Head of caudate nucleus (tissue), 42 donors: ENCODE measurements at places on chromosomes 12 and 14.

DNA sequence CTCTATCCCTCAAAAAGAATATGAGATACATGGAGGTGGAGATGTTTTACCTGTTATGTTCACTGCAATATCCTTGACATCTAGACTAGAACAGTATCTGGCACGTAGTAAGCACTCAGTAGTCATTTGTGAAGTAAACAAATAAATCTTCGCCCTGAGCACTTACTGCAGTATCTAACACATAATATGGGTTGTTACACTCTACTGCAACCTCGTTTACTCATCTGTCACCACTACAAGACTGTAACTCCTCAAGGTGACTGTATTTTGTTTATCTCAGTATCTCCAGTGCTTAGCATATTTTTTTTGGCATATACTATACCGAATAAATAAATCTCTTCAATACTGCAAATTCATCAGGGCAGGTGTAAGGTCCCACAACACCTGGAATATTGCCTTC is 66.1 kb downstream of the WASHC3 start:
- no peak for DNase-seq

- DNase-seq: no peak
Measured at GRCh38 chr12:99752740-99753139, 105.2 kb downstream of the GARIN6 start.

GRCh38 chr14:101019990-101020710 is 116.6 kb upstream of the RTL1 start:
- no peak for DNase-seq

DNA sequence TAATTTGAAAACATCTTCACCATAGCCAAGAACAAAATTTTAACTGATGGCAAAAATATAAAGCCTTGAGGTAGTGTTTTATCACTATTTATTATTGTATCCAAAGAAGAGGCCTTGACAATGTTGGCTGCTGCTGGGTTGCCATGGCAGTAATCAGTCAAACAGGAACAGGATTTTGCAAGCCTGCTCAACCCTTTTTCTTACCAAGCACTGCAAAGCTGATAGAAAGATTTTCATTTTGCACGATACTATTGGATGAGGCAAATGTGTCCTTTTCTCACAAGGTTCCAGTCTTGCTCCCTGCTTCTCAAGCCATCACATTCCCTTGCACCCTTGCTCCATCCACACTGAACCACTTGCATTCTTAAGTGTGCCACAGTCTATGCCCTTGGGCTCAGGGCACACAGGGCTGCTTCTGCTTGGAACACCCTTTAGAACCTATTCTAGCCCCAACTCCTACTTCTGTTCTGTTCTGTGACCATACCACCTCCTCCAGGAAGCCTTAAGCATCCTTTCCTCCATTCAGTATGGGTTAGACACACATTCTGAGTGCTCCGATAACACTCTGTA is 76.5 kb upstream of the AMIGO2 start:
- no peak for DNase-seq
